B cell (primary cell): ENCODE measurements at places on chromosomes 5 and 9. TPM values are rescaled to one million over a fixed set of nuclear protein-coding genes. Genes with fewer than 3 reads are reported as not detected.

GRCh38 chr5:80516826-80517225 lies 28.9 kb downstream of the FAM151B start:
- DNase-seq = no peak

DNA sequence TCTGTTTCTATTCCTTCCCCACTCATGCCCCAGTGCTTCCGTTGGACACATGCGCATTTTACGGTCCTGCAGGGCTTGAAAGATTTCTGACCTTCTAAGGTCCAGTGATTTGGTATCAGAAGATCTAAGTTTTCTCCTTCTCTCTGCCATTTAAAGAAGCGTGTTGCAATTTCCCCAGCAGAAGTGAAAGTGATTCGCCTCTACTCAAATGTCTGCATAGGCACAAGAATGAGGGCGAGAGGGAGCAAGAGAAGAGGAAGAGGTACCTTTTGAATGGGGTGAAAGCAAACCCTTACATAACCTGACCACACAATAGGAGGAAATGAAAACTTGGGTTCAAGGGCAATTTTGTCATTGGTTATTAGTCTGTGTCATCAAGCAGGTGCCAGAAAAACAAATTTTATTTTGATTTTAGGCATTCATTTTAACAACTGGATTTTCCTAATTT lies 31.7 kb upstream of the NR3C1 start:
- DNase-seq = peak; percentile 88

DNA sequence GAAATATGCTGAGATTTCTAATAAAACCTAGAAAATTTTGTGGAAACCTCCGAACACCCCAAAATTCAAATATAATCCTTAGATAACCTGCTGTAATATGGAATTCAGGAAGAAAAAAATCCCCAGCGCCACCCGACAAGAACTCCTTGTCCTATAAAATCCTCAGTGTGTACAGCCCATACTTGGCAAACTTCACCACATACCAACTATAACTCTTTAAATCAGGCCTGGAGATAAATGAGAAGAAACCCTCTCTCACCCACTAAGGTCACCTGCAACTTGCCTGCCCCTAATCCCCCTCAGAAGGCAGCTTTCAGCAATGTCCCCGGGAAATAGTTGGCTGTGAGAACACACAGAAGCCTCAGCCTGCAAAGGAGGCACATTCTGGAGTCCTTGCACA lies 90.5 kb downstream of the SH3TC2 start:
- no peak for DNase-seq

The SUSD1 gene
- 5.7 and 7.5 TPM in 2 replicates for total RNA-seq

The RABL6 gene
- 70.5 and 72.3 TPM in 2 replicates for total RNA-seq
